ENCODE measurements at places on chromosomes 7 and 10.
A peak's percentile ranks its signal among the peaks of the same experiment; 100 is the strongest.

GRCh38 chr10:87093632-87094372 lies 841 bp downstream of the GLUD1 start:
- peak; percentile 54 for DNase-seq

- no peak for DNase-seq
Observed at GRCh38 chr7:43593010-43593409, 10.1 kb downstream of the STK17A start.

DNA sequence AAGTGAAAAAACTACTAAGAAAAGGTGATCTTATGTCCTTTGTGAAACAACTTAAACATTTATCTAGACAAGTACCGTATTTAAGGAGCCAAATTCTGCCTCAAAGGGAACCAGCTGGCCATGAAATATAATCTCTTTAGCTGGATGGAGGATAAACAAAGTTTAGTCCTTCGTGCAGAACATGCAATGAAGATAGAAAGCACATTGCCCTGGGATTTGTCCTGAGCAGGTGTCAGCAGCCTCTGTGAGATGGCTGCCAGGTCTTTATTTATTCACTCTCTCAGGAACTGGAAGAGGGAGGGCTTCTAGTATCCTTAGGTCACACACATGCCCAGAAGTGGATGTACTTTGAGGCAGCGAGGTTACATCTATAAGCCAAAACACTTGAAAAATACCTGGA lies 57.4 kb upstream of the CASD1 start:
- no peak for DNase-seq

DNA sequence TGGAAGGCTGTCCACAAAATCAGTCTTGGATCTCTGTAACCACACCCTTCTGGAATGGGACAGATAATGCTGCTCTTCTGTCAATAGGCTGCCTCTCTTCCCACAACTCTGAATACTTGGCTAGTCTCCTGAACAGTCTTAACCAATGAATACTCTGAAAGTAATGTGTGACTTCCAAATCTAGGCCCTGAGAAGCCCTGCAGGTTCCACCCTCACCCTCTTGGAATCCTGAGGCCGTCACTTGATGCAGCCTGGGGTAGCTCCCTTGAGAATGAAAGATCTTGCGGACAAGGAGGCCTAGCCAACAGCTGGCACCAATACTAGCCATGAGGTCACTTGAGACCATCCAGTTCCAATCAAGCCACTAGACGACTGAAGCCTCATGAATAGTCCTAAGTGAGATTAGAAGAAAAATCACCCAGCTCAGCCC lies 109.2 kb downstream of the ARHGAP12 start:
- DNase-seq: peak; percentile 80

DNA sequence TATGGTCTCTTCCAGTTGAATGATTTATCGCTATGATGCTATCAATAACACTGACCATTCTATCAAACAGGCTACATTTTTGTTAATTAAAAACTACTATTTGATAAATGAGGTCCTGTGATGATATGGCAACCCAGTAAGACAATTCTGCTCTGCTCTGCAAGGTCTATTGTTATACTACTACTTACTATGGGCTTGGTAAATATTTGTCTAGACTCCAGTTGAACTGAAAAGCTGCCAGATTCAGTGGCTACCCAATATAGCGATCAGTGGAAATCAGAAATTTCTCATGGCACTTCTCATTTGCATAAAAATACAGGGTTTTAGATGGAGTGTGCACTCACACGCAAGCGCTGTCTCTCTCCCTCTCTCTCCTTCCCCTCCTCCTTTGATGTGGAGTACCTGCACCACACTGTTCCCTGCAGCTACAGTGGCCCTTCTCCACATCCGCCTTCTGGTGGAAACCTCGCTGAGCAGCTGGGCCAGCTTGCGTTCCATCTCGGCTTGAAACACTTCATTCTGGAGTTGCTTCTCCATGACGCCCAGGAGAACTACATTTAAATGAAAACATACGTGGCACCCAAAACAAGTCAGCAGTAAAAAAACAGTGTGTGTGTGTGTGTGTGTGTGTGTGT lies 77.9 kb downstream of the KIAA1549 start:
- DNase-seq: no peak

GRCh38 chr10:1573981-1574380 lies 163.3 kb downstream of the ADARB2 start:
- no peak for DNase-seq

GRCh38 chr10:30510184-30510931 lies 76.4 kb downstream of the MAP3K8 start:
- DNase-seq: peak; percentile 80

DNA sequence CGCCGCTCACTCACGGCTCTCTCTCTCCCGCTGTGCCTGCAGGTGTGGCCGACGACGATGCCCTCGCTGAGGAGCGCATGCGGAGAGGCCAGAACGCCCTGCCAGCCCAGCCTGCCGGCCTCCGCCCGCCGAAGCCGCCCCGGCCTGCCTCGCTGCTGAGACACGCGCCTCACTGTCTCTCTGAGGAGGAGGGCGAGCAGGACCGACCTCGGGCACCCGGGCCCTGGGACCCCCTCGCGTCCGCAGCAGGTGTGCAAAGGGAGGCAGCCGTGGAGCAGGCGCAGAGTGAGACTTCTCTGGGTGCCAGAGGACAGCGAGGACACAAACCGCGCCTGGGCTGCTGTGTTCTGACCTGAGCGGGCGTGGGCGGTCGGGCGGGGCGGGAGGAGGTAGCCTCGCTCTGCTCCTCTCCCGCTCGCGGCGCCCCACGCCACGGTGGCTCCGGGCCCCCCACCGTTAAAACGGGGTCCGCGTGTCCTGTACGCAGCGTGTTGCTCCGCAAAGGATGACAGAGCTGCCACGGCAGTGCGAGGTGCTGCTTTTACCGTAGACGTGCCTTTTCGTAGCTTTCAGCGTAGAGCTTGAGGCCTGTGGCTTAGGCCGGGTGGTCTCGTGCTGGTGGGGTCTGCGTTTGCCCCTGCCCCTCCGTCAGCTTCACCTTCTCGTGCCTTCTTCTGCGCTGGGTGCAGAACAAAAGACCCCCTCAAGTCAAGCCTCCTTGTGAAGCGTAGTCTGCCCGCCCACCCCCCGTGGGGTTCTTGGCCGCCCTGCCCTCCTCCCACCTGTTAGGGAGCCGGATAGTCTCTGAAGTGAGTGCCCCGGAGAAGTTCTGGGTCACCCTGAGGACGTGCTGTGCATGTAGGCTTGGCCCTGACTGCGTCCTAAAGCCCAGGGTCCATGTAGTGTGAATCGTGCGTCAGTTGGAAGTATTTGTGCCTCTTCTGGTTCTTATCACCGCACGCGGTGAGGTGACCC lies 73.2 kb downstream of the DNAJB6 start:
- DNase-seq: no peak

DNA sequence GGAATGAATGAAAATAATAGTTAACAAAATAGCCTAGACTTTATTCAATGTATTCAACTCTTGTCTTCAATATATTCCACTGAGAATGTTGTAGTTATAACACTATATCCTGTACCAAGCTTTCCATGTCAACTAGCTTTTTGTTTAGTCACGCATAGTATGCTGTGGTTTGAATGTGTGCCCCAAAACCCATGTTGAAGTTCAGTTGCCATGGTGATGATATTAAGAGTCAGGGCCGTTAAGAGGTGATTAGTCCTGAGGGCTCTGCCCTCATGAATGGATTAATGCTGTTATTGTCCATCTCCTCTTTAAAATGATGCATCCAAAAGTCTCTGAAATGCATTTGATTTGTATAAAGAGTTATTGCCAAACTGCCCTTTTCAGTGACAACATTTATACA lies 887.6 kb downstream of the NRG3 start:
- DNase-seq: no peak

DNA sequence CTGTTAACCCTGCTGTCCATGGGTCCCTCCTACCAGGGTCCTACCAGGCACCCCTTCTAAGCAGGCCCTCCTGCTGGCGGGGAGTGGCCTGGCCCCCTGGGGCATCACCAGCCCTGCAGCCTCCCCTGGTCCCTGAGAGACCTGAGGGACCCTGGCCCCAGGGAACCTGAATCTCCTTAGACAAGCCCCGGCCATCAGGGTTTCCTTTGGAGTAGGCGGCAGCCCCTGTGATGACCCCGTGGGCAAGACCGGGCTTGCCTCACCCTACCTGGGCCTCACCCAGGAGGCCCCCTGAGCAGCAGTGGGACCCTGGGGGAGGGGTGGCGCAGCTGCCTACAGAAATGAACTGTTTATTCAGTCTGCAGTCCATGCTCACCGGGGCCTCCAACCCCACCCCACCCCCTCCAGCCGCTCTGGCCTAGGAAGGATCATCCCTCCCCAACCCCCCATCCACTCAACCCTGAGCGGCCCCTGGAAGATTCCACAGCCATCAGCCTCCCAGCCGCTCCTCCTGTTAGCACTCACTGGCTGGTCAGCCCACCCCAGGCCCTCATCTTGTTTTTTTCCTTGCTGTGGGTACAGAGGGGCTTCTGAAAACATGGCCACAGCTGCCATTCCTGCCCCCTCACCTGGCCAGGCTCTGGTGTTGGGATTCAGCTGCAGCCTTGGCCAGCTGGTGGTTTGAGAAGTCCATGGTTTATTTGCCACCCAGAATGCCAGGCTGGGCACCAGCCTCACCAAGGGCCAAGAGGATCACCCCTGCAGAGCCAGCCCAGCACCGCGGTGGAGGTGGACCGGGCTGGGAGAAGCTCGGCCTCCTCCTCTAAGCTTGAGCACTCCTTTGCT lies 34.8 kb upstream of the CHST15 start:
- DNase-seq: no peak

GRCh38 chr10:118272149-118272721 lies 69.9 kb downstream of the FAM204A start:
- peak; percentile 66 for DNase-seq

- DNase-seq: no peak
Observed at GRCh38 chr10:64079341-64079740, 558.1 kb downstream of the REEP3 start.

DNA sequence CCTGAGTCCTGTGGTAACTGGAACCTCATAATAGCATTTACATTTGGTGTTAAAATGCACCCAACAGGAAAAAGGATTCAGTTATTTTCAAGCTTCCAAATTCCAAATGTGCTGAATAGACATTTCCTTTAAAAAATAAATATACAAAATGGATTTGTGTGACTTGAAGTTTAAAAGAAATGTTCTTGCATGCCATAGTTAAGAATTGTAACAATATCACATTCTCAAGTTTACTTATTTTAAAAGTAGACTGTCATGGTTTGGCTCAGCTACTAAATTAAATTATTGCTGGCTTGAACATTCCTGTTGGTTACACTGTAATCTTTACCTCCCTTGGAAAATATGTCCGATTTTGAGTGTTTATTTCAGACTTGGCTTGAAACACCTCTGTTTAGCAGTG lies 31.5 kb downstream of the BICC1 start:
- DNase-seq: no peak

DNA sequence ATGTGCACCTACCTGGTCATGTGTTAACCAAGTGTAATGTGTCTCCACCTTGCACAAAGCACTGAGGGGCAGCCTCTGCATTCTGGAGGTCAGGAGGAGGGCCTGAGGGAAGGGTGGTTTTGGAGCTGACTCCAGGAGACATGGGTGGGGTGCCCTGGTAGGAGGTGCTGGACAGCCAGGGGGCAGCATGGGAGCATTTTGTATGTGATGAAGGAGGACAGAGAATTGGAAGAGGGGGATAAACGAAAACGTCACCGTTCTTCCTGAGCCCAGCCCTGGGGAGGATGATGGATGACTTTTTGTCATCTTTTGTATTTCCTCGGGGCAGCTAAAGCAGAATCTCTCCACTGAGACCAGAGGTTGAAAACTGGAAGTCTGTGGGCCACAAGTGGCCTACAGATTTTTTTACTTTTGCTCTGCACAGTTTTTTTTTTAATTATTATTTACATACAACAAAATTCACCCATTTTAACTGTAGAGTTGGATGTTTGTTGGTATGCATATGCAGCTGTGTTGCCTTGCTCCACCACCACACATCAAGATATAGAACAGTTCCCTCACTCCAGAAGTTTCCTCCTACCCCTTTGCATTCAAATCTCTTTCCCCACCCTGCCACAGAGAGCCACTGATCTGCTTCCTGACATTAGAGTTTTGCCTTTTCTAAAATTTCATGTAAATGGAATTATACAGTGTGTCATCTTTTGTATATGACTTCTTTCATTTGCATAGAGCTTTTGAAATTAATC lies 242.5 kb downstream of the VTI1A start:
- DNase-seq: peak; percentile 56

DNA sequence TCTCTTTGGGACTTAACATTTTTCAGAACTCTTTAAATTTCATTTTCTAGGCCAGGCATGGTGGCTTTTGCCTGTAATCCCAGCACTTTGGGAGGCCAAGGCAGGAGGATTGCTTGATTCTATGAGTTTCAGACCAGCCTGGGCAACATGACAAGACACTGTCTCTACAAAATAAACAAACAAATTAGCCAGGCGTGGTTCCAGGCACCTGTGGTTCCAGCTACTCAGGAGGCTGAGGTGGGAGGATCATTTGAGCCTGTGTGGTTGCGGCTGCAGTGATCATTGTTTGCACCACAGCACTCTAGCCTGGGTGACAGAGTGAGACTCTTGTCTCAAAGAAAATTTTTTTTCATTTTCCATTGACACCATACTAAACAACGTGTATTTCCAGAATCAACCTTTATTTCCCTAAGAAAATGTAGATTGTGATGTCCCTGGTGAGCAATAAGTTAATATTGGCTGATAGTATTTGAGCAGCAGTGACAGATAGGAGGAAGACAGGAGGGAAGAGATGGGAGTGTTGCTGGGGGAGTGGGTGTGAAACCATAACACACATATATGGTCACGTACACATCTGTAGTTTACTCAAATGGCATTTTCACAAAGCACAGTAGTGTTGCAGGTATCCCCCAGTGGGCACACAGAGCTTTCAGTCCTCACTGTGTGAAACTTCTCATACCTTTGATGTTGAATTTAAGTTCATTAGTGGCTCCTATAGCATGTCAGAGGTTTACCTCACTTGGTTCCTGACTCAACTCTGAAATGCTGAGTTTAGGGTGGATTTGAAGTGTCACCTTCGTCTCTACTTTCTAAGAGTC lies 205.6 kb downstream of the AUTS2 start:
- no peak for DNase-seq

DNA sequence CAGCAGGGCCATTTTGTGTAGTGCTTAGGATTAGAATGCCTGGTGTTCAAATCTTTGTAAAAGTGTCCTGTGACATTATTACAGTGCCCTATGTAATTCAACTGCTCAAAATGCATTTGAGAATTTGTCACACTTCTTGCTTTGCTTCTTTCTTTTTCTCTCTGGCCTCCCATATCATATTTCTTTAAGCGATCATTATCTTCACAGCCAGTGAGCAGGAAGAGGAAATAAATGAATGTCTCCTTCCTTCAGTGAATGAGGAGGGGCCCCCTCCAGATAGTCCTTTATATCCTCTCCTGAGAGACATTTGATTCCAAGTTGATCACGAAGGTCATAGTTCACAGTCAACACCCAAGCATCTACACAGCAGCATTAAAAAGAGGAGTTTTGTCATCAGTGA lies 425.1 kb upstream of the NPVF start:
- DNase-seq: no peak

GRCh38 chr10:44995581-44995913 lies 5.2 kb upstream of the ZNF22 start:
- DNase-seq: no peak

- DNase-seq: no peak
Observed at GRCh38 chr7:45181991-45182855, 24.6 kb downstream of the RAMP3 start.

- DNase-seq: no peak
Observed at GRCh38 chr10:86965986-86966654, 2.2 kb upstream of the ADIRF start.

- DNase-seq: no peak
Observed at GRCh38 chr7:107833684-107834106, 30.7 kb upstream of the SLC26A3 start.

GRCh38 chr7:37379546-37380277 lies 69.0 kb downstream of the ELMO1 start:
- no peak for DNase-seq

GRCh38 chr7:14023838-14024237 lies 34.4 kb upstream of the ETV1 start:
- DNase-seq: no peak

GRCh38 chr7:91311839-91312238 lies 47.6 kb downstream of the FZD1 start:
- DNase-seq: peak; percentile 32
